ENCODE measurements at places on chromosomes 2 and 18. TPM values are rescaled to one million over a fixed set of nuclear protein-coding genes. Genes with fewer than 3 reads are reported as not detected.

Gene C2orf66
- total RNA-seq: not detected

Gene THAP4
- 94.2 TPM for total RNA-seq

Gene ASPRV1
- 1.2 TPM for total RNA-seq

Gene ATP6V1C2
- total RNA-seq: not detected

Gene NEURL3
- 0.15 TPM for total RNA-seq

Gene C1QL2
- not detected for total RNA-seq

Gene ADD2
- 0.41 TPM for total RNA-seq

Gene AGXT
- total RNA-seq: not detected

Gene ASIC4
- total RNA-seq: 0.28 TPM

Gene FAP
- total RNA-seq: 0.41 TPM

Gene KATNAL2
- 6.0 TPM for total RNA-seq

Gene LGALSL
- total RNA-seq: 16.1 TPM

Gene SRD5A2
- not detected for total RNA-seq

Gene ANKRD62
- not detected for total RNA-seq

Gene ARHGAP28
- 4.0 TPM for total RNA-seq

Gene SCYGR3
- not detected for total RNA-seq

Gene RTP5
- total RNA-seq: not detected

Gene DSEL
- 4.4 TPM for total RNA-seq

All from right cardiac atrium (tissue), 5 donors.